GDM1 (cell line): ENCODE measurements at places on chromosomes 4 and X.

GRCh38 chr4:20362148-20362547 is 110.4 kb downstream of the SLIT2 start:
- DNase-seq: no peak

DNA sequence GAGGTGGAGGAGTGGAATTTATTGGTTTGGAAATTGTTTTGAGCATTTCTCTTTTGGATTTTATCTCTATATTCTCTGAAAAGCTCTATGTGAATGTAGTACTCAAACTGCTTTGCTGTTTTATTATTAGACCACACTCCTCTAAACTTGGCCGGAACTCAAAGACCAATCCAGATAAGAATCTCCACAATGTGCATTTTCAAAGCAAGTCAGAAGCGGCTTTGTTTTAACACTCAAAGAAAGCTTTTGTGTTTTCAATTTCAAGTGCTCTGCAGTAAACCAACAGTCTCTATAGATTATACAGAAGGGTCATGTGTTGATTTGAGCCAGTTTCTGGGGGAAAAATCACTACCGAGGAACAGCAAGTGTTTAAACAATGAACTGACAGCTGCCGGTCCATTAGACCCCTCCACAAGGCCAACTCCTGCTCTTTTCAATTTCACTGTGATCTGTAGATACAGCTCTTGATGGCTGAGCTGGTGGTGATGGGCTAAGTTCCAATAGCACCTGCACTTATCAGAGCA is 79.4 kb downstream of the FTHL17 start:
- DNase-seq: no peak

- DNase-seq: no peak
Measured at GRCh38 chr4:11618666-11619282, 190.1 kb upstream of the HS3ST1 start.

GRCh38 chrX:136196691-136197155 is 49.4 kb downstream of the FHL1 start:
- DNase-seq: no peak
